Activated T-cell treated with anti-CD3 and anti-CD28 coated beads, Interleukin-2, amount 50 U/mL, for 1 hour (primary cell): ENCODE measurements at places on chromosomes 1 and 21.

- no peak for DNase-seq
Observed at GRCh38 chr1:7859406-7859805, 6.5 kb upstream of the UTS2 start.

GRCh38 chr1:242023805-242024204 is 24.9 kb upstream of the MAP1LC3C start:
- DNase-seq = no peak

GRCh38 chr1:54391450-54392209 is 14.6 kb downstream of the SSBP3 start:
- no peak for DNase-seq

DNA sequence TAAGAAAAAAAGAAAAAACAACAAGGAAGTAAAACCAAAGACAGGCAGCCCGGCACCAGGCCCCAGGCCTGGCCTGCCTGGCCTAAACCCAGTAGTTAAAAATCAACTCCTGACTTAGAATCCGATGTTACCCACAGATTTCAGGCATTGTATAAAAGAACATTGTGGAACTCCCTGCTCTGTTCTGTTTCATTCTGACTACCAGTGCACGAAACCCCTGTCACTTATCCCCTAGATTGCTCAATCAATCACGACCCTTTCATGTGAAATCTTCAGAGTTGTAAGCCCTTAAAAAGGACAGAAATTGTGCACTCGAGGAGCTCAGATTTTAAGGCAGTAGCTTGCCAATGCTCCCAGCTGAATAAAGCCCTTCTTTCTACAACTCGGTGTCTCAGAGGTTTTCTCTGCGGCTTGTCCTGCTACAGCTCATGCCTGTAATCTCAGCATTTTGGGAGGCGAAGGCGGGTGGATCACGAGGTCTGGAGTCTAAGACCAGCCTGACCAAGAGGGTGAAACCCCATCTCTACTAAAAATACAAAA is 15.6 kb upstream of the MYOCOS start:
- no peak for DNase-seq

DNA sequence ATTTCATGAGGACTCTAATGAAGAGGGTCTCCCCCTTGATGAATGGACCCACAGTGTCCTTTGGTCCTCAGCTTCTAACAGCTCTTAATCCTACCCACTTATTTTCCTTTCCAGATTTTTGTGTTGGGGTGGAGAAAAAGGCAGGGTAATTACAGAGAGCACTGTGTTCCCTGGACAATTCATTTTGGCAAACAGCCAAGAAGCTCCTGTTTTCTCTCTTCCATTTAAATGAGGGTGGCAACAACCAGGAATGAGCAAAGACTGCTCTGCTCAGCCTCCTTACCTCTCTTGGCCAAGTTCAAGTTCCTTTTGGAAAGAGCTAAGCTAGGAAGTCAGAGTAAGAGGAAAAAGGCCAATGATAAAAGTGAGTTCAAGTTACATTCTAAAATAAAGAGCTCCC is 11.9 kb downstream of the XKR8 start:
- DNase-seq = no peak

DNA sequence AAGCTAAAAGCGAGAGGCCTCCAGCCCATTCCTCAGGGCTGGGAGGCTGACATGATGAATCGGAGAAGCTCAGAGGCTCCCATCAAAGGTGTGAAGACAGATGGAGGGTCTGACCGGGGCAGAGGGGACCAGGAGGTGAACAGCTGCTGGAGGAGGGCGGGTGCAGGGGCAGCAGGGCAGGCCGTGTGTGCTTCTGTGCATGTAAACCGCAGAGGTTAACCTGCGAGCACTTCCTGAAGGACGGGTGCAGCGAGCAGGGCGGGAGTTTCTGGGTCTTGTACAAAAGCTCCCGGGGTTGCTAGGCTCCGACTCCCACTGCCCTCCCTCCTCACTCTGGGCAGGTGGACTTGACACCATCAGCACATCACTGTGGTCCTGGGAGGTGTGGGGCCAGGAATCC is 75.2 kb downstream of the PAX7 start:
- no peak for DNase-seq

DNA sequence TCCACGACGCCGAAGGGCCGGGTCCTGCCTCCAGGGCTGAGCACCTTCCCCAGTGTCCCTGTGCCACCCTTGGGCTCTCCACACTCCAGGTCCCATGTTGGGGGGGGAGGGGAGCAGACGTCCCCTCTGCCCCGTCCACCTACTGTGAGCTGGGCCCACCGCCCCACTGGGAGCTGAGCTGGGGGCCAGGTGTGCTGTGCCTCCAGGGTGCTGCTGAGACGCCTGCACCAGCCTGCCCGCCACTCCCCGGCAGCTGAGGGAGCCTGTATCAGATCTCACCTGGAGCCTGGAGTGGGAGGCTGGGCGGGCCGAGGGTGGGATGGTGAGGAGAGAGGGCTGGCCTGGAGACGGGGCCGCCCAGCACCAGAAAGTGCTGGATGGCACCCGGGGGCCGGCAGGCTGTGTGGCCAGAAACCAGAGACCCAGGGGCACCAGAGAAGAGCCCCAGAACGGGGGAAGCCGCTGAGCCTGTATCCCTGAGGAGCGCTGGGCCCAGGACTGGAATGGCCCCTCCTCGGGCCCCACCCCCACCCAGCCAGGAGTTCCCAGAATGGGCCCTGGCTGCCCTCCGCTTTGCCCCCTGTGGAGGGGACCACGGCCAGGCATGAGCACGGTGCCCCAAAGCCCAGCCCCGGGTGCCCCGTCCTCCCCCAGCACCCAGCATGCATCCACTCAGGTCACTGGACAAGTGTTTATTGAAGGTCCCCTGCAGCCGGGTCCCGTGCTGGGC is 3.4 kb downstream of the TNFRSF18 start:
- DNase-seq = peak; percentile 43

- DNase-seq = peak; percentile 43
Observed at GRCh38 chr1:200890818-200891773, 3.6 kb upstream of the INAVA start.

- DNase-seq = no peak
Observed at GRCh38 chr1:211381481-211382181, 55.0 kb downstream of the TRAF5 start.

DNA sequence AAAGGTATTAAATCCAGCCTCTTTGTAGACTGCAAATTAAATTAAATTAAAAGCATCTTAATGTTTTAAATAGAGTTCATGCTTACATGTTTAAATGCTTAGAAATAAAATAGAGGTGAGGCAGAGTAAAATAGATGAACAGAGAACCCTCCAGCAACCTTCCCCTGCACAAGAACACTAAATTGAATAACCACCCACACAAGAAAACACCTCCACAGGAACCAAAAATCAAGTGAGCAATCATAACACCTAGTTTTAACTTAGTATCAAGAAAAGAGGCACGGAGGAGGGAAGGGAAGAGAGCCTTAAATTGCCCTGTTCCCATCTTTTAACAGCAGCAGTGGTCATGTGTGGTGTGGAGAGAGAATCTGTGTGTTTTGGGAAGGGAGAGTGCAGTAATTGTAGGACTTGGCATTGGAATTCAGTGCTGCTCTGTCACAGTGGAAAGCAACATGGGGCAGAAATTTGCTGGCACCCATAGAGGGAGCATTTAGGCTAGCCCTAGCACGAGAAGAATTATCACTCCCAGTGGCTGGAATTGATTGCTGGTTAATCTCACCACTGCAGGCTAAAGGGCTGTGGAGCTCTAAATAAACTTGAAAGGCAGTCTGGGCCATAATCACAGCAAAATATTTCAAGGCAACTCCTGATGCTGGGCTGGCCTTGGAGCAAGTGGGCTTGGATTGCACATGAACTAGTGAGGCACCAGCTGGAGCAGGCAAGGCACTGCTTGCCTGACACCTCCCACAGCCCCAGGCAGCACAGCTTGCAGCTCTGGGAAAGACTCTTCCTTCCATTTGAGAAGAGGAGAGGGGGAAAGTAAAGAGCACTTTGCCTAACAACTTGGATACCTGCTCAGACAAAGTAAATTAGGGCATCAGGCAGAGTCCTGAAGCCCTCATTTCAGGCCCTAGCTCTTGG is 1478.8 kb downstream of the NCAM2 start:
- no peak for DNase-seq

- DNase-seq = peak; percentile 45
Observed at GRCh38 chr21:46098303-46099141, 610 bp downstream of the COL6A2 start.

DNA sequence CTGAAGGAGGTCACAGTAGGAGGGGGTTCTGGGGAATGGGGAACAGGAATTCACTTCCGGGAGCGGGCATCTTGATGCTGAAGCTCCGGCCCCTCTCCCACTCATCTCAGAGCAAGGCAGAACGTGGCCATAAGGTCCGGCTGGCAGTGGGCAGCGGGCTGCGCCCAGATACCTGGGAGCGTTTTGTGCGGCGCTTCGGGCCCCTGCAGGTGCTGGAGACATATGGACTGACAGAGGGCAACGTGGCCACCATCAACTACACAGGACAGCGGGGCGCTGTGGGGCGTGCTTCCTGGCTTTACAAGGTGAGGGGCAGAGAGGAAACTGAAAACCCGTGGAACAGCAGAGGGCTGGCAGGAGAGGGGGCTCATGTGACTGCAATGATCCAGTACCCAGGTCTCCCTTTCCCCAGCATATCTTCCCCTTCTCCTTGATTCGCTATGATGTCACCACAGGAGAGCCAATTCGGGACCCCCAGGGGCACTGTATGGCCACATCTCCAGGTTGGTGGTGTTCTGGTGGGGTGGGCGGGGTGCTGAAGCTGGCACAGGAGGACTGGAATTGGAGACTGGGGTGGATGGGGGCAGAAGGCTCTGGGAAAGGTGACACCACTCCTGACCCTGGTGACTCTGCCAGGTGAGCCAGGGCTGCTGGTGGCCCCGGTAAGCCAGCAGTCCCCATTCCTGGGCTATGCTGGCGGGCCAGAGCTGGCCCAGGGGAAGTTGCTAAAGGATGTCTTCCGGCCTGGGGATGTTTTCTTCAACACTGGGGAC is 3.0 kb downstream of the SLC27A3 start:
- DNase-seq = no peak

DNA sequence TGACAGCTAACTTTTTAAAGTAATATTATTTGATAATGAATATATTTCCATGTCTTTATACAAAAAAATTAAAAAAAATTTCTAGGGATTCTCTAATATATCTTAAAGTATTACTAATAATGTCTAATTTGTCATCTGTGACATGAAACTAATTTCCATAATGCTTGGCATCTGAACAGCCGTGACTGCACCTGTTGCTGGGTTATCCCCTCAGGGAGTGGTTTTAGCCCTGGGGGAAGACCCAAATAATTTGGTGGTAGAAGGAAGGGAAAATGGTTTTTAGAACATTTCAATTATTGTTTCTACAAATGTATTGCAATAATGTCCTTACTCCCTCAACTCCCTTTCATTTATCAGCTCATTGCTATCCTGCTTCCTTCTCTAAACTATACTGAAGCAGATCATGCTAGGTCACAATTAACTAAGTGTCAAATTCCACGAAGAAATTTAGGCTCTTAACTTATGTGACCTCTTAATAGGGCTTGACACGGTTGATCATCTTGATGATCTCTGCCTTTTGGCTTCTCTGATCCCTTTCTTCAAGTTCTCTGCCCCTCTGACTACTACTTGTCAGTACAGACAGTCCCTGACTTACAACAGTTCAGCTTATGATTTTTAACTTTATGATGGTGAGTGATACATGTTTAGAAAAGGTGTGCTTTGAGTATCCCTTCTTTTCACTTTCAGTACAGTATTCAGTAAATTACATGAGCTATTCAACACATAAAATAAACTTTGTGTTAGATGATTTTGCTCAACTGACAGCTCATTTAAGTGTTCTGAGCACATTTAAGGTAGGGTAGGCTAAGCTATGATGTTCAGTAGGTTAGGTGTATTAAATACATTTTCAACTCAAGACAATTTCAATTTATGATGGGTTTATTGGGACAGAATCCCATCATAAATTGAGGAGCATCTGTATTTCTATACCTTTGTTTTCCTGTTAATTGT is 26.4 kb upstream of the DPH5 start:
- no peak for DNase-seq

GRCh38 chr1:99305626-99306025 is 41.3 kb downstream of the PLPPR4 start:
- no peak for DNase-seq

- DNase-seq = no peak
Observed at GRCh38 chr1:184152434-184152898, 100.9 kb downstream of the TSEN15 start.

DNA sequence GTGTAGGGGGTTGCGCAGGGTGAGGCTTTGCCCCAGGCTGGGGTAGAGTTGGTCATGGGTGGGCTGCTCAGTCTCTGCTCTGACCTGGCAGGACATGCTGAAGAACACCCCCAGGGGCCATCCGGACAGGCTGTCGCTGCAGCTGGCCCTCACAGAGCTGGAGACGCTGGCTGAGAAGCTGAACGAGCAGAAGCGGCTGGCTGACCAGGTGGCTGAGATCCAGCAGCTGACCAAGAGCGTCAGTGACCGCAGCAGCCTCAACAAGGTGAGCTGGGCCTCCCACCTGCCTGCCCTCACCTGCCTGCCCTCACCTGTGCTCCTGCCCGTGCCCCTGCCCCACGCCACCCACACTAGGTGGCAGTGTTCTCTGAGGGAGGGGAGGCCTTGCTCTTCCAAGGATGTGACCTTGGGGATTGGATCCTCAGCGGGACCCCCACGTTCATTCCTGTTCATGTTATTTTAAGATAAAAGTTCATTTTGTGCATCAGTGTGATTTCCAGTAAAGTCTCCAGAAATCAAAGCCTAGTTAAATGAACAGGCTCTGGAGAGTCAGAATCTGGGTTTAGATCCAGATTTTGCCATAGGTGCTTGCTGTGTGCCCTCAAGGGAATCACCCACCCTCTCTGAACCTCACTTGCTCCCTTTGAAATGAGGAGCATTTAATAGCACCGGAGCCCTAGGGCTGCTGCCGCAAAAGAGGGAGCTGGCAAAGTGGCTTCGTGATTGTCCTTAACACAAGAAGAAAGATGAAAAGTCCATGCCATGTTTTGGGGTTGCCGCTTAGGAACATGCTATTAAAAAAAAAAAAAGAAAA is 87.9 kb downstream of the ARHGEF10L start:
- no peak for DNase-seq
